Cortex of kidney (tissue), 1 donor: ENCODE measurements at places on chromosomes 6 and 20.

GRCh38 chr20:44866703-44867335 lies 18.7 kb upstream of the YWHAB start:
- DNase-seq, result no peak

- DNase-seq, result no peak
Observed at GRCh38 chr6:33720998-33721397, 9.5 kb upstream of the UQCC2 start.

- no peak for DNase-seq
Observed at GRCh38 chr6:155142168-155143028, 121.4 kb upstream of the CLDN20 start.

GRCh38 chr20:44186201-44186600 lies 787 bp downstream of the JPH2 start:
- DNase-seq, result no peak

GRCh38 chr6:156783958-156784357 lies 6.8 kb downstream of the ARID1B start:
- no peak for DNase-seq

DNA sequence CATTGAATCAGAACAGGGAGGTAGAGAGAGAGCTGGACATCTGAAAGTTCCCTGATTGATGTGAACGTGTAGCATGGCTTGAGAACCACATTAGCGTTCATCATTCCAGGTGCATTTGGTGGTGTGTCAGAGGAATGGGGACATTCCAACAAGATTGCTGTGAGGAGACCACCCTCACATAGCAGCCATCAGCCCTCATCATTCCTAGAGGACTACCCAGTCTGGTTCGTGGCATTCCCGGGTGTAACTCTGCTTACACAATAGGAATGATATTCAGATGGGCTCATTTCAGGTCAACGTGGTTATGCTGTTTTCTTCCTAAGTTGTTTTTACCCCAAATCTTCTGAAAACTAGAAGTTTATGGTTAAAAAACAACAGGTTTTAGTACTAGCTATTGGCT lies 62.2 kb upstream of the KLHL31 start:
- no peak for DNase-seq

DNA sequence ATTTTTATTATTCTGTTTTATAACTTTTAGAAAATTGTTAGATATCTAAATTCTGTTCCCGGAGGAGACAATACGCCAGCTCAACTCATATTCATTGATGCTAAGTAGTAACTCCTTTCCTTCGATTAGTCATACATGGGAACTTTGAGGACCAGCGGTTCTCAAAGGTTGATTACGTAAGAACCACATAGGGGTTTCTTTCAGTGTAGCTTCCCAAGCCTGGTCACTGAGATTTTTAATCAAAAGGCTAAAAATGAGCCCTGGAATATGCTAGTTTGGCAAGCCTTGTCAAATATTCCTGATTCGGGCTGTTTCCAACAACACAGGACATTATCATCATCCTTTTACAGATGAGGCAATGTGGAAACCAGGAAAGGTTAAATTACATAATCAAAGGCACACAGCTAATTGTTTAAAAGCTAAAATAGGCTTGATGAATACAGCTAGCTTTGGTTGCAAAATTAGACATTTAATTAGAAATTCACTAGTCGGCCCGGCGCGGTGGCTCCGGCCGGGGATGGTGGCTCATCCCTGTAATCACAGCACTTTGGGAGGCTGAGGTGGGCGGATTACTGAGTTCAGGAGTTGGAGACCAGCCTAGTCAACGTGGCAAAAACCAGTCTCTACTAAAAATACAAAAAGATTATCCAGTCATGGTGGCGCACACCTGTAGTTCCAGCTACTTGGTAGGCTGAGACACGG lies 14.6 kb upstream of the MEI4 start:
- DNase-seq, result no peak

GRCh38 chr6:112298021-112298745 lies 43.8 kb upstream of the LAMA4 start:
- DNase-seq, result no peak

GRCh38 chr6:166786704-166787293 lies 159.7 kb upstream of the RPS6KA2 start:
- DNase-seq, result no peak
